ENCODE measurements at places on chromosomes 11 and 22.

- DNase-seq = no peak
Measured at GRCh38 chr22:36447632-36448031, 33.8 kb downstream of the TXN2 start.

DNA sequence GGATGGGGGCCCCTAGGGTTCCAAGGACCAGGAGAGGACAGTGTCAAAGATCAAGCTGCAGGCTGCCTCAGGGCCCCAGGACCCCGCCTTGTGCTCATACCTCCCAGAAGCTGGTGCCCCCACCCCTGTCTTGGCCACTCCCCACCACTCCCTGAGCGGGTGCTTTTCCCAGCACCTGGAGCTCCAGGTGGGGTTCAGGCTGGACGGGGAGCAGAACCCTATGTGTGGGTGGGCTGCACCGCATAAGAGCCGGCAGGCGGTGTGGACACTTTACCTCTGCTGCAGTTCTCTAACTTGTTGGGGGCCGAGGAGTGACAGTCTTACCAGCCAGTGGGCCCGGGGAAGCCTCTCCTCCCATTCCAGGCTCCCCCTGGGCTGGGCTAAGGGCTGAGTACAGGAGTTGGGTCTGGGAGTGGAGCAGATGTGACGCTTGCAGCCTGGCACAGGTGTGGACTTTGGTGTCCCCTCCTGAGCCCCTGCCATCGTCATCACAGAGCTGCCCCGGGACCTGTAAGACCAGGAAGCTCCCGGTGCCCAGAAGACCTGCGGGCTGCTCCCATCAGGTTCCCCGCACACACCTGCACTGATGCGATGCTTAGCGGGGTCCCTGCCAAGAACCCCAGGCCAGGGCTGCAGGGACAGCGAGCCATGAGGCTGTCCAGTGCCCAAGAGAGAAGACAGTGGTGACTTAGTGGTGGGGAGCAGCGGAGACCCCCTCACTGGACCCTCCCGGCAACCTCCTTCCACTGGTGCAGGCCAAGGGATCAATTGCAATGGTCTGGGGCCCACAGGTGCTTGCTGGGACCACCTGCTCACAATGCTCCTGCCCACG is 674.5 kb downstream of the BRD1 start:
- DNase-seq = no peak

DNA sequence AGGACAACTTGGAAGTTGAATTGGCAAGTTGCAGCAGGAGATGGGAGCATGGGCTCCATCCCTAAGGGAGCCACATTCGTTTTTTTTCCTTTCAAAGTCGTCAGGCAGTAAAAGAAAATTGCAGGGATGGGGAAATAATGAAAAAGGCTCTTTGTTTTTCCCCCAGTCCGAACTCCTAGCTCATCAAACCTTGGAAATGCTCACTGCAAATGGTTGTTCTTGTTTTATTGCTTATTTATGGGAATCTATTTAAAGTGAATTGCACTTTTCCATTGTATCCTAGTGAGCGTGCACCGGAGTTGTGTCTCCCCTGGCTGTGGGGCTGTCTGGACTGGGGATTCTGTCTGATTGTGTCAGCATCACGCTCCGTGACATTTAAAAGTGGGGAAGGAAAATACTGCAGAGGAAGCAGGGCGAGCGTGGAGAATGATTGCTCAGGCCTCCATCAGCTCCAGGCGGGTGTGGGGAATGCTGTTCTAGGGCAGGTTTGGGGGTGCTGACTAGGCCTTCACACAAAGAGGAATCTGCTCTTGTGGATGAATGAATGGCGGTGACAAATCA is 306.4 kb downstream of the KIRREL3 start:
- DNase-seq = no peak

- no peak for DNase-seq
Measured at GRCh38 chr11:10451426-10452116, 3.5 kb upstream of the AMPD3 start.

GRCh38 chr22:37636186-37636948 is 3.1 kb upstream of the SH3BP1 start:
- no peak for DNase-seq

DNA sequence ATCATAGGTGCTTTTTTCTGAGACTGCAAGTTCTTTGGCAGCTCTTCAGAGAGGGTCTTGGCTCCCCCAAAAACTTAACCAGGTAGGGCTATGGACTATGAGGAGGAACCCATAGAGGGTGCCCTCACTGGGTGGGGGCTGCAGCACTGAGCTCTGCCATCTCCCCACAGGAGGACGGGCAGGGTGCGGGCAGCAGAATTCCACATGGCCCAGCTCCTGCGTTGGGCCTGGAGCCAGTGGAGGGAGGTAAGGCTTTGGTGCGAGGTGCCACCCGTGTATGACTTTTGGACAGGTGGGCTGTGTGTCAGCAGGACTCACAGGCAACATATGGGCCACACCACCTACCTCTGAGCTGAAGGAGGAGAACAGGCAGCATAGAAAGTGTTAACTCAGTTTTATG is 58.4 kb downstream of the PISD start:
- DNase-seq = no peak

- DNase-seq = no peak
Measured at GRCh38 chr22:28647216-28647615, 32.4 kb downstream of the TTC28 start.

- DNase-seq = no peak
Measured at GRCh38 chr22:45376009-45376408, 37.4 kb downstream of the SMC1B start.

GRCh38 chr11:46414466-46414796 is 22.9 kb upstream of the CHRM4 start:
- DNase-seq = no peak

All from stimulated activated CD4-positive, alpha-beta T cell treated with anti-CD3 and anti-CD28 coated beads, Interleukin-15, amount 100 ng/mL, for 48 hours (primary cell).